ENCODE measurements at places on chromosomes 2 and 18.

GRCh38 chr2:234285541-234285940 lies 211.3 kb downstream of the ARL4C start:
- no peak for DNase-seq

GRCh38 chr2:126752876-126753275 lies 96.9 kb downstream of the GYPC start:
- DNase-seq = no peak

- peak; percentile 62 for DNase-seq
Observed at GRCh38 chr2:152336854-152337510, 2.0 kb downstream of the FMNL2 start.

- DNase-seq = no peak
Observed at GRCh38 chr18:59675346-59675745, 21.9 kb downstream of the CCBE1 start.

DNA sequence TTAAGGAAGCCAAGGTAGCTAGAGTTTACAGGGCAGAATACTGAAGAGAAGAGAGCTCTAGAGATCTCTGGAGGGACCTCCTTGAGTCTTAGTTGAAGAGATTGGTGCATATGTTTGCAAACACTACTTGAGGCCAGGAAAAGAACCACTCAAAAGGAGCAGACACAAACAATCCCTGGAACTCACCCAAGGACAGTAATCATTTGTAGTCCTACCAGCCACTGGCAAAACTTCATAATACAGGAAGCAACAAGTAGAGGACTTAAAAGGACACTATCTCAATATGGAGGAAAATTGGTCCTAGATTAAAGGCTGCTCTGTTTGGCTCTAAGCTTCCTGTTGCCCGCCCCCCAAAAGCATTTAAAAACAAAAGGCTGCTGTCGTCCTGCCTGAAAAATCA lies 46.9 kb upstream of the UBXN4 start:
- no peak for DNase-seq

- no peak for DNase-seq
Observed at GRCh38 chr2:126785862-126786261, 112.8 kb upstream of the TEX51 start.

GRCh38 chr2:25280051-25280687 lies 61.6 kb downstream of the DNMT3A start:
- no peak for DNase-seq

GRCh38 chr2:58032016-58032763 lies 14.4 kb upstream of the VRK2 start:
- no peak for DNase-seq

DNA sequence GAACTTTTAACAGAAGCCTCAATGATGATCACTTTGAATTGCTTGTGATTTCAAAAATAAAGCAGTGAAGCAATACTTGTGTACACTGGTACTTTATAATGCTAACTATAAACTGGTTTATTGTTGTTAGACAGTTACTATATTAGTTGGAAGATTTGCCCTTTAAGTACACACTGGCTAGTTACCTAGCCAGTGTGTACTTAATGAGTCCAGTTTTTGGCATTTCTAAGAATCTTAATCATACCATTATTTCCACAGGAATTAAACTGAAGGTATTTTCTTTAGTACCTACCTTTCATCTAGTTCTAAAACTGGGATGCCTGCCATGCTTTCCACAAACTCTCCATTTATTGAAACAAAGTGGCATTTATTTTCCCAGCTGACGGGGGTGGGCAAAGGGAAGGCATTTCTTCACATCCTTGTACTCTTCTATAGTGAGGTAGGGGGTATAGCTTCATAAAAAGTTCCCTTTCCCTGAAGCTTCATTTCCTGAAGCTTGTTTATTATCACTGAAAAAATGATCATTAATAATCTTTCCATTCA lies 49.9 kb downstream of the UGP2 start:
- no peak for DNase-seq

- no peak for DNase-seq
Observed at GRCh38 chr2:200619279-200619678, 33.5 kb downstream of the AOX1 start.

DNA sequence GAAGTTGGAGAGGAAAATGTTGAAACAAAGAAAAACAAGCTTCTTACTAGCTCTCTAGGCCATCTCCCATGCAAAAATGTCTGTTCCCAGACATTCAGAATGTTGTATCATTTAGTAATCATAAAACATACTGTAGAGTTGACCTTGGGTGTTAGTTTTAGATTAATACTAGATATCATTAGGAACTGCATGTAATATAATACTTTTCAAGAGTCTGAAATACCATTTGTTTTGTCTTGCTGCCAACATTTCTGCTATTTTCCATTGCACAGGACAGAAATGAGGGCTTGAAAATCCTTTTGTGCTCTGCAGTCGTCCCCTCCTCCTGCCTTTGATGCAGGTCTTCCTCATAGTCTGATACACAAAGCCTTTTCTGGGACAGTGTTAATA lies 89.5 kb upstream of the RBMS1 start:
- DNase-seq = peak; percentile 38

- no peak for DNase-seq
Observed at GRCh38 chr18:74489676-74490075, 6.5 kb upstream of the CNDP2 start.

- DNase-seq = no peak
Observed at GRCh38 chr2:209387389-209387788, 36.5 kb upstream of the MAP2 start.

- no peak for DNase-seq
Observed at GRCh38 chr2:24881158-24881557, 38.9 kb downstream of the ADCY3 start.

DNA sequence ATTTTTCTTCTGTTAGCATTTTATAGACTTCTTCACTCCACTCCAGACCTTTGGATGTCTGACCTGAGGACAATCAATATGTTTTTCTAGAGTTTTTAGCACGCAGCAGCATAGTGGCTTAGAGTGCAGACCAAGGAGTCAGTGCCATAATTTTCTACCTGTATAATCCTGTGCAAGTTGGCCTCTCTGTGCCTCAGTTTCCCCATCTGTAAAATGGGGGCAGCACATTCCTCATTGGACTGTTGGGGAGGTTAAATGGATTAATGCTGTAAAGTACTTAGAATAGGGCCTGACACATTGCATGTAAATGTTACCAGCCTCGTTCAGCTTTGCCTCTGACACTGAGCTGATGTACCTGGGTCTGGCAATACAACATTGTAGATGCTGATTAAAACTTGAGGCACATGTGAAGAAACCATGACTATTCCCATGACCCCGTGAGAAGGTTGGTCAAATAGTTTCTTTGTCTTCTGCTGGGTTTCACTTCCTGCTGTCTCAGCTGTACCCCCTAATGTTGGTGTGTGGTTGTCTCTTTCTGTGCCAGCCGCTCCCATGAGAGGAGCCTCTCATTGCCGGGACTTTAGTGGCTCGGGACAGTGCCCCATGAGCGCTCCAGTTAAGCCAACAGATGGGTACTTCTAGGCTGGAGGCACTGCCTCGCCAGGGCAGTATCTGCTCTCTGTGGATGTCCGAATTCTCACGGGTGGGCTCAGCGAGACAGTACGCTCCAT lies 125.3 kb downstream of the SH3RF3 start:
- DNase-seq = no peak

GRCh38 chr2:54029721-54030395 lies 59.1 kb upstream of the PSME4 start:
- DNase-seq = no peak

DNA sequence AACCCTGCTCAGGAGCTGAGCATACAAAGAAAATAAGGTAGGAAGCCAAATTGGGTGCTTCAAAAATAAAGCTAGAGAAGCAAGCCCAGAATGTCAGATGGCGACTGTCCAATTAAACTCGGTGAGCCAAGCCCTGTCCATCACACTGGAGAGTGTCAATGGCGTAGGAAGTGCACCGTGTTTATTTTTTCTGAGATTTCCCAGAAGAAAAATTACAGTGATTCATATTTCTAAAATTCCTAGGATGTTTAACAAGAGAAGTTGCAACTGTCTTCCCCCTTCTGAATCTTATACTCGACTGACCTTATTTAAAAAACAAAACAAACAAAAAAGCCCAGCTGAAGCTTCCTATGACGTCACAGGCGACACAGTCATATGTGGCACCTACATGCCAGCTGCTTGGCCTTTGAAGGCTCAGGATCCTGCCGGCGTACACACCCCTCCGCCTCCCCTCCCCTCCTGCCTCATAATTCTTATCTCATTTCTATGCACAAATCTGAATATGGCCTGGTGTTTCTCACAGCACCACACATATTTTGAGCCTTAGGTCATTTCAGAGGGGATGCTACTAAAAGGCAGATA lies 60.8 kb downstream of the MBP start:
- no peak for DNase-seq

DNA sequence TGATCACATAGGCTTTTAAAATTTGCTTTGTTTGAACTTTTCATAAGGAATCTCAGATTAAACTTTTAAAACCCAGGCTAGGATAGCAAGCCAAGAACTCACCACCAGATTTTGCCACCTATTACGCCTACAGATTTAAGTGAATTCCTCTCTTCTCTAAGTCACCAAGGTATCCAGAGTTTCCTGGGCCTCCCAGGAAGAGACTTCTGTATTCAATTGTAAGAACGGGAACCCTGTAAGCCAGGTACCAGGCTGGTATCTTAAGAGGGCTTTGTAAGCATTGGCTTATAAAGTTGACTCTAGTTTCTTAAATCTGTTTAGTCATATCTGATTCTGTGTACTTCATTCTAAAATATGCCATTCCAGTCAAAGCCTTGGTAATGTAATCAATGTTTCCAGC lies 285.1 kb downstream of the MBD5 start:
- no peak for DNase-seq

DNA sequence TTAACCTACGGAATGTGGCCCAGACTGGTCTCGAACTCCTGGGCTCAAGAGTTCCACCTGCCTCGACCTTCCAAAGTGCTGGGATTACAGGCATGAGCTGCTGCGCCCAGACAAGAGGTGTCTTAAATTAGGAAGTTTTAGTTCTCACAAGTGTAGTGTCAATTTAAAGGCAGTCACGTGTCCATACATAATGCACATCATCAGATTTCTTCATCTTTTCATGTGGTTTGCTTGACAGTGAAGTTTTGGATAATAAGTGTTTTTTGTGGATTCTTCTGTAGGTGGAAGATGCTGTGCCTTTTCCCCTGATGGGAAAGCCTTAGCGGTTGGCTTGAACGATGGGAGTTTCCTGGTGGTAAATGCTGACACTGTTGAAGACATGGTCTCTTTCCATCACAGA lies 147.5 kb downstream of the RTN4 start:
- no peak for DNase-seq

DNA sequence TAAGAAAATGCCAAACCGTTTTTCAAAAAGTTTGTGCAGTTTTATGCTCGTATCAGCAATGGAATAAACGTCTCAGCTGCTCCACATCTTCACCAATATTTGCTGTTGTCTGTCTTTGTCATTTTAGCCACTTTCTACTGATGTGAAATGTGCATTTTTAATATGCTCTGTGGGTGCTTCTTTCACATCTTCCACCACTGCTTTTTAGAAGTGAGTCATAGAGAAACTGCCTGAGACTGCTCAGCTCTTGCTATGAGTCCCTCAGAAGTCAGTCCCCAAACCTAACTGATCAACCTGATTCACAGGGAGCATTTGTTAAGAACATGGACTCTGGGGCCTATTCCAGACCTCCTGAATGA lies 41.0 kb upstream of the EPC2 start:
- no peak for DNase-seq

DNA sequence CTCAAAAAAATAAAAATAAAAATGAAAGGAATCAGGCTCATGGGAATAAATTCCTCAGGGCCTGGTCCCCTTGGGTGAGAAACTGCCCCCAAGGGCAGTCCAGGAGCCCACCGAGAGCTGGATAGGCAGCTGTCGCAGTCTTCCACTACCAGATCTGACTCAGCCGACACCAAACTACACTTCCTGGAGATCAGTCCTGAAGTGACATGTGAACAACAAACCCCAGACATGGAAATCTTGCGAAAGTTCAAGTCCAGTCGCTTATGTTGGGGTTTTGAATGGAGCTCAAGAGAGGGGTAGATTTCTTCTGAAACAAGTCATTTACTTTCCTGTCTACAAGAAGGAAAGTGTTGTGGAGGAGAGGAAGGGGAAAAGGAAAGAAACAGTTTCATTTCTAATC lies 12.9 kb downstream of the ADCY3 start:
- no peak for DNase-seq

DNA sequence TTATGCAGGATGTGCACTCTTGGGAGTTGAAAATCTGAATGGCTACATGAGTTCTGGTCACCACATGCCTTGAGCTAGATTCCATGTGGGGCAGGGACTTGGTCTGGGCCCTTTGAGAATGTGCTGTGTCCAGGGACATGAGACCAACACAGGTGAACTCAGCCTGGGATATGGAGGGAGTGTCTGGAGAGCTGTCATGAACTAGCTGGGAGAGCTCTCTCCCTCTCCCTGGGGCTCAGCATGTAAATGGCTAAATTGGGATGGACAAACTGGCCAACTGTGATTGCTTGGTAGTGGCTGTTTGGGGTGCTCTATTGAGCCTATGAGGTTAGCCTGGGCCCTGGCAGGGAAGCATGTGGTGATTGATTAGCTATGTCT lies 105.1 kb upstream of the HS6ST1 start:
- DNase-seq = no peak

DNA sequence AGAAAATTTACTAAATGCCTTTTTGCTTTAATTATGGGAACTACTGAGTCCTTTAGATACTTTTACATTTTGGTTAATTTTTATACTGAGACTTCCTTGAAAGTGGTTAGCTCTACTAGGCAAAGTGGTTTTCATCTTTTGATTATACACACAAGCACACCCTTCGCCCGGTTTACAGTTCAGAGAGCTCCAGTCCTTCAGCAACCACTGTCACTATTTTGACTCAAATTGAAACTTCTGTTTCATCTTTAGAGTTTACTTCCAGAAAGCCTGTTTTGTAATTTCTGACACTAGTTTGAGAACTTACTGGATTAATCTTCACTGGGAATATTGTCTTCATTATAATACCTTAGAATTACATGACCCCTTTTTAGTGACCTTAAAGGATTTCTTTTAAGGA lies 140.3 kb upstream of the FOSL2 start:
- DNase-seq = no peak

DNA sequence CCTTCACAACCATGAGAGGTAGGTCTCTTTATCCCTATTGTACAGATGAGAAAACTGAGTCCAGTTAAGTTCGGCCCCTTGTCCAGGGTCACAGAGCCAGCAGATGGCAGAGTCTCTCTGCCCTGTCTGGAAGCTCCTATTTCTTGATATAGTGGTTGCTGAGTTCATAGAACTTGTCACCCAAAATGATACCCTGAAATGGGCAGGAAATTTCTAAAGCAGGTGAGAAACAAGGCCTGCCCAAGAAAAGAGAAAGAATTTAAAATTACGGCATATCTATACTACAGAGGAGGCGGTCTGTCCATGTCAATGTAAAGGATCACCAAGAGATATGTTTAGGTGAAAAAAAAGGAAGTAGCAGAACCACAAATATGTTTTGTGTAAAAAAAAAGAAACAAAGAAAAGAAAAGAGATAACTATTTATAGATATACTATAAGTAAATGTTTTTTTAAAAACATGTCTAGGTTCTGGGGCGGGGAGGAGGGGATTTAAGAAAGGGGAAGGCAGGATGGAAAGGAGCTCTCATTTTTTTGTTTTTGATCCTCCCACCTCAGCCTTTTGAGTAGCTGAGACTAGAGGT lies 39.8 kb downstream of the MYO7B start:
- no peak for DNase-seq

- no peak for DNase-seq
Observed at GRCh38 chr18:58139459-58140386, 95.7 kb downstream of the NEDD4L start.

All from retina (tissue), 1 donor.